Choroid plexus epithelial cell (primary cell): ENCODE measurements at places on chromosomes 7 and 10.

GRCh38 chr7:50372923-50373322, 68.4 kb downstream of the IKZF1 start:
- no peak for DNase-seq

DNA sequence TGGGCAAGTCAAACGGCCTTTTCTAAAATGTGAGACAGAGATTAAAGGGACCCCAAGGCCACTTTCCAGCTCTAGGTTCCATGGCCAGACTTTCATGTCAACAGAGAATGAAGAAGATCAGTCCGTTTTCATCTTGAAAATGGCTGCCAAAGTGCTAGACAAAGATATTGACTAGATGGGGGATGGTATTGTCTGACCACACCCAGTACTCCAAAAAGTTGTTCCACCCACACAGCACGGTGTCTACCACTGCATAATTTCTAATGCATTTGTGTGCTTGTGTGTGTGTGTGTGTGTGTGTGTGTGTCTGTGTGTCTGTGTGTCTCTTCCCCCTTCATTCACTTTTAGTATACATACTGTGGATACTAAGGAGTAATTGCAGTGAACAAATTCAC, 1.3 kb downstream of the COL1A2 start:
- peak; percentile 93 for DNase-seq

DNA sequence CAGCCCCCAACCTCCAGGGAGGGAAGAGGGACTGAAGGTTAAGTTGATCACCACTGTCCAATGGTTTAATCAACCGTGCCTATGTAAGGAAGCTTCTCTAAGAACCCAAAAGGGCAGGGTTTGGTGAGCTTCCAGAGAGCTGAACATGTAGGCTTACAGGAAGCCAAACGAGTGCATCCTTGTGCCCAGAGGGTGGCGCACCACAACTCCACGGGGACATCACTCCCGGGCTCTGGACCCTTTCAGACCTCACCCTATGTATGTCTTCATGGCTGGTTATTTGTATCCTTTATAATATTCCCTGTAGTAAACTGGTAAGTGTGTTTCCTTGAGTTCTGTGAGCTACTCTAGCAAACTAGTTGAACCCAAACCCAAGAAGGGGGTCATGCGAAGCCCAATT, 11.5 kb upstream of the NFKB2 start:
- DNase-seq = peak; percentile 38

- DNase-seq = no peak
These were observed 471.7 kb upstream of the GALNT17 start for GRCh38 chr7:70660154-70660818.

- peak; percentile 39 for DNase-seq
These were observed 91.1 kb downstream of the COL13A1 start for GRCh38 chr10:69892816-69893215.

DNA sequence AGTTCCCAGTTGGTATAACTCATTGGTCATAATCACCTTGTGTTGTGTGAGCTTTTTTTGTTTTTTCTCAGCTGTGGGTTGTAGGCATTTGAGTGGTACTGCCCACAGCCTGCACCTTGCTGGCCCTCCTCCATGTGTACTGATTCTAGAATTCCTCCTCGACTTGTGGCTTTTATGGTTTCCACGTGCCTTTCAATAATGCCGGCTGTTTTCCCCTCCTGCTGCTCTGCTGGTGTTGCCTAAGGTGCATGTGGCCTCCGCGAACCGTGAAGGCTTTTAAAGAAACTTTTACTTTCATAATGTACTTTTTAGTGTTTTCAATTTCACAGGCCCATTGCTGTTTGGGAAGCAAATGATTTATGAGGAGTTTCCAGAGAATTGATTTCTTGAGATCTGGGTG, 518.0 kb downstream of the REEP3 start:
- DNase-seq = no peak
